ENCODE measurements at places on chromosomes 1 and 21. TPM values are rescaled to one million over a fixed set of nuclear protein-coding genes. Genes with fewer than 3 reads are reported as not detected.

The GTF2B gene
- total RNA-seq = 44.1 TPM

The SLC6A17 gene
- total RNA-seq = 2.4 TPM

The GBP2 gene
- total RNA-seq = 31.6 TPM

The FNDC10 gene
- 0.77 TPM for total RNA-seq

The DNAJC6 gene
- total RNA-seq = 0.44 TPM

The RUNX3 gene
- not detected for total RNA-seq

The ZRANB2 gene
- 63.9 TPM for total RNA-seq

The PTGFR gene
- total RNA-seq = 17.7 TPM

The TNFRSF4 gene
- not detected for total RNA-seq

The NT5C1A gene
- not detected for total RNA-seq

The GBP6 gene
- 0.11 TPM for total RNA-seq

The RPTN gene
- total RNA-seq = not detected

The LEPR gene
- total RNA-seq = 20.6 TPM

The MTARC1 gene
- 2.6 TPM for total RNA-seq

The C1orf52 gene
- 15.2 TPM for total RNA-seq

The TMEM269 gene
- 0.12 TPM for total RNA-seq

The FAM151A gene
- not detected for total RNA-seq

The PINK1 gene
- 99.3 TPM for total RNA-seq

The MINDY1 gene
- total RNA-seq = 6.0 TPM

The NBPF12 gene
- 10.6 TPM for total RNA-seq

The DNAJB4 gene
- 40.8 TPM for total RNA-seq

The FLG gene
- not detected for total RNA-seq

The C1QTNF12 gene
- 2.0 TPM for total RNA-seq

The NBPF26 gene
- 32.7 TPM for total RNA-seq

The DNALI1 gene
- total RNA-seq = 2.7 TPM

The SELL gene
- 0.12 TPM for total RNA-seq

The KRTAP10-10 gene
- total RNA-seq = not detected

The LCE1C gene
- total RNA-seq = not detected

The MROH9 gene
- under 0.01 TPM for total RNA-seq

The HES3 gene
- not detected for total RNA-seq

The FTCD gene
- 1.1 TPM for total RNA-seq

The LIPI gene
- not detected for total RNA-seq

The SRP9 gene
- 303 TPM for total RNA-seq

The HSD3B2 gene
- total RNA-seq = not detected

The DCST1 gene
- total RNA-seq = not detected

The ITLN2 gene
- not detected for total RNA-seq

The SYCP1 gene
- total RNA-seq = not detected

The DFFB gene
- 10.5 TPM for total RNA-seq

The ADAMTS5 gene
- total RNA-seq = 4.0 TPM

The CLDN19 gene
- total RNA-seq = not detected

The MAP3K21 gene
- 1.7 TPM for total RNA-seq

The CYP2J2 gene
- total RNA-seq = 0.33 TPM

All from uterine smooth muscle cell (primary cell).